Foreskin fibroblast (primary cell): ENCODE measurements at places on chromosomes 16 and 17.

- no peak for DNase-seq
These were observed 7.6 kb downstream of the UNC45B start for GRCh38 chr17:35155246-35155645.

DNA sequence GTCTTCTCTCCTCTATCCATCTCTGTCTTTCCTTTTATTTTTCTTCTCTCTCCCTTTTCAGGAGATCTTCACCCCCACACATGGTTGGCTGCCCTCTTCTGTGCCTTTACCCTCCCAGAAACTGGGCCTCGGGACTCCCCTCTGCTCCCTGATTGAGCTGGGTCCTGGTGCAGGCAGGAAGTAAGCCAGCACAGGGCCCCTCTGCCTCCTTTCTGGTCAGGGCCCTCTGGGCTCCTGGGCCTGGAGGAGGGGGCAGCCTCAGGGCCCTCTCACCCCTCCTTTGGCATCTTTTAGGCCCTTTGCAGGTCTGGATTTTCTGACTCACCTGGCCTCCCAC, 21.1 kb upstream of the TAC4 start:
- DNase-seq: no peak

- DNase-seq: no peak
These were observed 2.3 kb upstream of the HOXB2 start for GRCh38 chr17:48546924-48547807.

GRCh38 chr16:3511286-3512180, 10.7 kb downstream of the CLUAP1 start:
- DNase-seq: no peak

DNA sequence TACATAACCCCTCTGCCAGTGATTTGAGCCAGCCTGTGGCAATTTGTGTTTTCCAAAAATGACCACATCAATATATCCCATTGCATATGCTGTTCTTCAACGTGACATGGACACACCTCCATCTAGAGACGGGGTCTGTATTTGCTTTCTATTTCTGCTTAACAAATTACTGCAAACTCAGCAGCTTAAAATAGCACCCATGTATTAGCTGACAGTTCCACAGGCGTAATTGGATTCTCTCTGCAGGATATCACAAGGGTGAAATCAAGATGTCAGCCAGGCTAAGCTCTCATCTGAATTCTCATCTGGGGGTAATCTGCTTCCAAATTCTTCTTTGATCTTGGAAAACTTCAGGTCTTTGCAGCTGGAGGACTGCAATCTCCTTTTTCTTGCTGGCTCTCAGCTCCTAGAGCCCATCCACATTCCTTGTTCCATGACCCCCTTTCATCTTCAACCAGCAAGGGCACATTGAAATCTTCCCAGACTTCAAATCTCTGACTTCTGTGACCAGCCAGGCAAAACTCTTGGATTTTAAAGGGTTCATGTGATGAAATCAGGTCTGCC, 8.2 kb downstream of the KRT9 start:
- DNase-seq: no peak

DNA sequence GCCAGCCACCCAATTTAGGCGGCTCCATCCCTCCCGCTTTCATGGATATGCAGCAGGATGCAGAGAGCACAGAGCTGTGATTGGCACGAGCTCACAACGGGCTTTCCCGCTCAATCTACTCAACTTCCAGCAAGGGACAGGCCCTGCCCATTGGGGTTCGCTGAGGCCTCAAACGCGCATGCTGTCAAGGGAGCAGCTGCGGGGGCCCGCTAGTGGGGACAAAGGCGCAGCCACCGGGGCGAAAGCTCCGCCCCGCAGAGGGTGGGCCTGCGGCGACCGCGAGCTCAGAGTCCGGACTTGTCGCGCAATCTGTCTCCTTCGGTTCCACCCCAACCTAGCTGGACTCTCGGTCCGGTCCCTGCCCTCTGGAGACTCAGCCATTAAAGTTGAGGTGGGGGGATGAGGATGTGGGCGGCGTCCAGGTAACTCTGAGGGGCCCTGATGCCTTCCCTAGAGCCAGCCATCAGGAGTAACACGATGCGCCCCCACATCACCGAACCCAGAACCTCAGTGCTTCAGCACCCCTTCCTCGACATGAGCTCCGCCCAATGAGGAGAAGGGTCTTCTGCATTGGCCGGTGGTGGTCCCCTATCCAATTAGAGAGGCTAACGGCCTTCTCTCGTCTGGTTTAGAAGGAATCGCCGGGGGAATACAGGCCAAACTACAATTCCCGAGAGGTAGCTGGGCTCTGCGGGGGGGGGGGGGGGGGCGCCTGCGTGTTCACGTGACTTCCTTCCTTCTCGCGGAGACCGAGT, 489 bp upstream of the NFATC3 start:
- peak; percentile 86 for DNase-seq

GRCh38 chr17:17812211-17813054, 24.4 kb downstream of the SREBF1 start:
- no peak for DNase-seq

GRCh38 chr17:15274017-15274416, 8.9 kb upstream of the PMP22 start:
- DNase-seq: no peak

DNA sequence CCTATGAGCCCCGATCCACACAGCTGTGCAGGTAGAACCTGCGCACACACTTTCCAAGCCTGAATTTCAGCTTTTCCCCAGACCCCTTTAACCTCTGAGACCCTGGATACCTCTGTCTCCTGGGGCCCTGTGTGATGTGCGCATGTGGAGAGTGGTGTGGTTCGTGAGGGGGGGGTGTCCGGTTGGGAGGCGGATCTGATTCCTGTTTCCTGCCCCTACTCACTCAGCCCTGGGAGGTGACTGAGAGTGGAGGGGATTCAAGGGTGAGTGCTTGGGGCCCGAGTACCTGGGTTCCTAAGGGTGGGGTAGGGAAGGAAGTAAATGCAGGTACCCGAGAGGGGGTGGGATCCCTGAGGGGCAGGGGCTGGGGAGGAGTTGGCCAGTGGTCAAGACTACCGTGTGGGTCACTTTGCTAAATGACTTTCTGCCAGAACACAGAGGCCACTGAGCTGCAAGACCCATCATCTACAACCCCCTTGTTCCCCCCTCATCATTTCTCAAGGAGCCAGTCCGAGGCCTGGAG, 621 bp downstream of the ARHGEF15 start:
- no peak for DNase-seq

- DNase-seq: no peak
These were observed 160.0 kb downstream of the MSI2 start for GRCh38 chr17:57416369-57416768.

DNA sequence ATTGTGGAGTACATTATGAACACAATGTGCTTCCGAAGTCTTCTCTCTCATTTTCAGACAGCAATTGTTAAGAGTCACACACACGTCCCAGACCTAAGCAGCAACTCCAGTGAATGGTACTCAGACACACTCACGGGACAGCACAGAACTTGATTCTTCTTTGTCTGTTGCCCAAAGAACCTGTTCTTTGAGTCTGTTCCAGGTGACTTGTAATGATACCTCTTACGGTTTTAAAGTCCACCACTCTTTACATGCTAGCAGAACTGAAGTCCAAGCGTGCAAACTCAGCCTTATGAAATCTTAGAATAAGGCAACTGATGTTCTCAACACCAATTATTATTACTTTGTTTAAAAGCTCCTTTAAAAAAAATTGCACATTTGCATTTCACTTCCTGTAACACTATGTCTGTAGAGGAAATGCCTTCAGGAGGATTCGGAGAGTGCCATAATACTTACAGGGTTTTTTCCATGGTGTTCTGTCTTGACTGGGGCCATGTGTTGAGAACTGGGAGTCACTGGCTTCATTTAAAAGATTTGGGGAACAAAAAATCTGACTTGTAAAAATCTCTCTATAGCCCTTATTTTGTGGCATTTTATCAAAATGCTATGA, 48.1 kb downstream of the MARF1 start:
- no peak for DNase-seq

- no peak for DNase-seq
These were observed 2.0 kb downstream of the CACNG1 start for GRCh38 chr17:67046398-67046797.

DNA sequence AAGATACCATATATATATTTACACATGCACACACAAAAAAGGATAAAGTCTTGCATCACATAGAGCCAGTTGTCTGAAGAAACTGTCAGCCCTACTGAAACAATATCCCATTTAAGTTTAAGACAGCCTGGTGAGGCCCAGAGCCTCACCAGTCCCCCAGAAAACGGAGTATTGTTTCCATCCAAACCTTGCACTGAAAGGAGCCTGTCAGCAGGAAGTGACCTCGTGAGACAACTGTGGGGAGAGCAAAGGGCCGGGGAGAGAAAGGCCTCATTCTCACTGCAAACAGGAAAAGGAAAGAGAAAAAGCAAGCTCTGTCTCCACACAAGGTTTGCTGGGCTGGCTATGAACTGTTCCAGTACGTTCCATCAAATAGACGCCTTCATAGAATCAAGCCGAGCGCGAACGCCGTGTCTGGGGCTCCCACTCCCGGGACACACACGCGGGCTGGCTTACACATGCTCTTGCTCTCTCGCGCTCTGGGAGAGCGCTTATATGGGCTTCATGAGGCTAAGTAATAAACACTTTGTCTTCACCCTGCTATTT, 44.4 kb upstream of the ZFHX3 start:
- DNase-seq: no peak

DNA sequence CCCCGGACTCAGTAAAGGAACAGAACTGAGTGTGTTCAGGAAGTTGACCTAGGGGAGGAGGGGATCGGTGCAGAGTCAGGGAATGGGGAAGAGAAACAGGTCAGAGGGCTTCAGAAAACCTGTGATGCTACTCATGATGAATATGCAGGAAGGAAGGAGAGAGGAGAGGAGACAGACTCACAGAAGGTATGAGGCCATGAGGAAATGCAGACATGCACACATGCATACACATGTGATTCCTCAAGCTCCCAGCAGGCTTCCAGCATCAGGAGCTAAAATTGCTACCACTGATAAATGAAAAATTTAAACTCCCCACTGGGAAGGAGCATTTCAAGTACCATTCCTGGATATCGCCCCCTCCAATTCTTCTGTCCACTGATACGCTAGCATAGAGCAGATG, 262.6 kb downstream of the SLC39A11 start:
- no peak for DNase-seq

GRCh38 chr17:66605541-66605940, 229.4 kb upstream of the CACNG5 start:
- DNase-seq: no peak

GRCh38 chr17:6096201-6097004, 26.2 kb downstream of the WSCD1 start:
- DNase-seq: no peak

DNA sequence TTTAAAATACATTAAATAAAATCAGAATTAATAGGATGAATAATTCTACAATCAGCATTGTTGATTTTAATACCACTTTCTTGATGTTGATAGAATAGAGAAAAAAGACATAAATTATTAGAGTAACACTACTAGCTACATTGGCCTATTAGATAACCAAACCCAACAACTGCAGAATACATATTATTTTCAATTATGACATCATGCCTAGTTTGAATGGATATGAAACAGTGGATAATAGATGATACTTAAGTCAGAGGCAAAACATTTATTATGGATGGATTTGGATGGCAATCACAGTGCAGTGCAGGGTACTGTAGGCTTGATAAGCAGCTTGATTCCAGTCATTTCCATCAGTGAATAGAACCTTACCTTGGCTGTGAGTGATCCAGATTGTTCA, 293.1 kb downstream of the BCAS3 start:
- DNase-seq: no peak

GRCh38 chr16:12347365-12347764, 370.8 kb downstream of the SNX29 start:
- DNase-seq: no peak

DNA sequence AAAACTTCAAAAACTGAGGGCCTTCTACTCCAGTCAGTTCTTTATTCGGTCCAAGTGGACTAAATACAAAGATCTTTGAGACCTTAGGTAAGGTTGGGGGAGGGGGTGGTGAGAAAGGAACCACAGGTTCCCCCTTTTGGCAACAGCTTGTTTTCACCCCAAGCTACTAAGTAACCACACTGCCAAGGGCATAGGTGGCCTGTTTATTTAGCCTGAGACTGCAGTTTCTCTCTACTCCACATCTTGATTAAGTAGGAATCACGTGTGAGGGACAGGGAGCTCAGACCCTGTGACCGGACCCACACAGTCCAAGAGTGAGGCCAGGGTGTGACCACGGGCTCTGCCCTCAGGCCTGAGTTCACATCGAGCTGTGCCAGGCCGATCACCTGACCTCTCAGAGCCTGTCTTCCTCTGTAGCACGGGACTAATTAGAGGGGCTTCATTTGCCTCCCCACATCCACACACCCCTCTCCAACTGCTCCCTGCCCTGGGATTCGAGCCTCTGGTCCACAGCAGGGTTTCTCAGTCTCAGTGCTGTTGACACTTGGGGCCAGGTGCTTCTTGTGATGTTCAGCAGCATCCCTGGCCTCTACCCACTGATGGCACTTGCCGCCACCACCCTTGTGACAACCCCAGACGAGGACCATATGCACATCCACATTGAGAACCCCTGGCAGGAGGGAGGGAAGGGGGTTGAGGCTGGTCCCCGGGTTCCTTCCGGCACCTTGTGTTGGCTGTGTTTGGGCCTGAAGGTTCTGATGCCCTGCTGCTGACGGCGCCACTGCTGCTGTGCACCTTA, 17.8 kb downstream of the ST6GALNAC2 start:
- no peak for DNase-seq

DNA sequence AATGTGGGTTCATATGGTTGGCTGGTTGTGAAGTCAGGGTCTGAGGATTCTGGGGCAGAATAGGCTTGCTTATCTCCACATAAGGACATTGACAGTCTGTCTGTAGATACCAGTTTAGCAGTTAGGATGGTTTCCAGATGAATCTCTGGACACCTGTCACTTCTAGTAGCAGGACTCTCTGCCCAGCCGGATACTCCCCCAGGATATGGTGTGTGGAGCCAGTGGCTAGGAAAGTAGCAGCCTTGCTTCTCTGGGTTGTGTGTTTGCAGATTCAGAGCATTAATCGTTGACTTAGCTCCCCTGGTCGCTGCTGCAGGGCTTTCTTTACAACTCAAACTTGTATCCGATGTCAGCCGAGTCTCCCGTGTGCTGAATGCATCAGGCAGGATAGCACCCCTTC, 45.2 kb downstream of the CLEC16A start:
- DNase-seq: no peak

GRCh38 chr17:6023036-6023831, 46.9 kb upstream of the WSCD1 start:
- DNase-seq: no peak

DNA sequence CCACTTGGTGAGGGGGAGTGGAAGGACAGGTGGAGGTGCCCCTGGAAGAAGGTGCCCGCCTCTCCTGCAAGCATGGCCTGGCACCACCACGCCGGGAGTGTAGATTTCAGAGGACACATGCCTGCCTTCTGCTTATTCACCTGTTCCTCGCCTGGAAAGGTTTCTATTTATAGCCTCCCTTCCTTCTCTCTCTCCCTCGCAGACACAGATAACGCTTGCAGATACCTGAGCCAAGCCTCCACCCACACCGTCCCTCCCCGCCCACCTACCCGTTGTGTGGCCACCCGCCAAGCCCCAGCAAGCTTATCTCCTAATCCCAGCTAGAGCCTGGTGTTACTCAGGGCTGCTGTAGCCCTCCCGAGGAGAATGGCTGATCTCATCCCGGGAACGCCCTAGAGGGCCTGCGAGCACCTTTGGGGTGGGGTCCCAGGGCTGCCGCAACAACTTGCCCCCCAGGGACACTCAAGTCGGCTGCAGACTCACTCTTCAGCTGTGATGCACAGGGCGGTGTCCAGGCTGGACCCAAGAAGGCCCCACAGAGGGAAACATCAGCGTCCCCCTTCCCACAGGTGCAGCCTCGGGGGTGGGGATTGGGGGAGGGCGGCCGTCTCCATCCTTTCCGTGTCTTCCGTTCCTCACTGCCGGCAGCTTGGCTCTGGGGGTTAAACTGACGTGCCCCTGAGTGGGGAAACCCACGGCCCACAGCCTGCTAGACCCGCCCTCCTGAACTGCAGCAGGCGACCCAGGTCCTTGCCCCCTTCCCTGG, 1.9 kb upstream of the SNAI3 start:
- no peak for DNase-seq

- DNase-seq: no peak
These were observed 47.6 kb upstream of the CDC42EP4 start for GRCh38 chr17:73359352-73359751.
